ENCODE measurements at places on chromosomes 3 and 15. TPM values are rescaled to one million over a fixed set of nuclear protein-coding genes. Genes with fewer than 3 reads are reported as not detected.

KIF15 gene
- 0.72 TPM for total RNA-seq

- no peaks in the 10 kb centered on the region for H3K27me3 ChIP-seq
- no peak for DNase-seq
- no peaks in the 10 kb centered on the region for H3K4me1 ChIP-seq
- no peaks in the 10 kb centered on the region for H3K36me3 ChIP-seq
- H3K4me3 ChIP-seq = no peak overlapping the region
Measured at GRCh38 chr15:97623091-97623661, 337.3 kb upstream of the ARRDC4 start.

STXBP5L gene
- not detected for total RNA-seq

- no peaks in the 10 kb centered on the region for H3K27me3 ChIP-seq
- H3K4me3 ChIP-seq = no peak overlapping the region
- H3K36me3 ChIP-seq = no peaks in the 10 kb centered on the region
- no peaks in the 10 kb centered on the region for H3K4me1 ChIP-seq
- DNase-seq = no peak
- no peak overlapping the region for H3K27ac ChIP-seq
Measured at GRCh38 chr3:38628835-38629234, 20.7 kb downstream of the SCN5A start.

GRCh38 chr15:40870716-40871115 is 3.3 kb downstream of the RHOV start:
- H3K27me3 ChIP-seq = no peaks in the 10 kb centered on the region
- no peak overlapping the region for H3K4me3 ChIP-seq
- DNase-seq = no peak
- H3K27ac ChIP-seq = no peak overlapping the region

GRCh38 chr15:58538225-58538727 is 106.5 kb downstream of the LIPC start:
- no peak overlapping the region for H3K4me3 ChIP-seq
- H3K27ac ChIP-seq = no peak overlapping the region
- H3K36me3 ChIP-seq = no peaks in the 10 kb centered on the region
- no peaks in the 10 kb centered on the region for H3K4me1 ChIP-seq

GALNT15 gene
- total RNA-seq = 39.9 TPM

GRCh38 chr3:63959146-63959545 is 47.0 kb upstream of the SCAANT1 start:
- no peaks in the 10 kb centered on the region for H3K36me3 ChIP-seq
- DNase-seq = no peak
- no peaks in the 10 kb centered on the region for H3K27me3 ChIP-seq
- no peak overlapping the region for H3K27ac ChIP-seq
- peaks cover 29% of the 10 kb centered on the region for H3K4me1 ChIP-seq
